ACHN (cell line): ENCODE measurements at places on chromosomes 5 and 9.

- DNase-seq: no peak
Measured at GRCh38 chr5:137935190-137935589, 45.9 kb downstream of the PKD2L2 start.

DNA sequence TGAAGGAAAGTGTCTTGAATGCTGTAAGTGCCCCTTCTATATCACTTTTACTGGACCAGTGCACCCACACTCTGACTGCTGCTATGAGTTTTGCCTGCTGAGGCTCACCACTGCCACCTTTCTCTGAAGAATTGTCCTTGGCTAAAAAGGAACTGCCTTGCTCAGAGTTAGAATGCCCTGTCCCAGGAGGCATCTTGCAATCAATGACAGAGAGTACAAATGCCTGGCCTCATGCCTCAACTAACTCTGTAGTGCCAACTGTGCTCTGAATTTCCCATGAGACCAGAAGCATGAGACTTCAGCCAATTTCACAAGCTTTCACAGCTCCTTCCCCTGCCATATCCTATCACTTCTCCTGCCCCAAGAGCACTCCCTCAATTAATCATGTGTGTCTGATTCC is 569.7 kb downstream of the ZNF608 start:
- DNase-seq: no peak

GRCh38 chr5:111993242-111993641 is 236.2 kb upstream of the NREP start:
- DNase-seq: no peak

- no peak for DNase-seq
Measured at GRCh38 chr5:179889885-179890284, 17.8 kb downstream of the TBC1D9B start.

DNA sequence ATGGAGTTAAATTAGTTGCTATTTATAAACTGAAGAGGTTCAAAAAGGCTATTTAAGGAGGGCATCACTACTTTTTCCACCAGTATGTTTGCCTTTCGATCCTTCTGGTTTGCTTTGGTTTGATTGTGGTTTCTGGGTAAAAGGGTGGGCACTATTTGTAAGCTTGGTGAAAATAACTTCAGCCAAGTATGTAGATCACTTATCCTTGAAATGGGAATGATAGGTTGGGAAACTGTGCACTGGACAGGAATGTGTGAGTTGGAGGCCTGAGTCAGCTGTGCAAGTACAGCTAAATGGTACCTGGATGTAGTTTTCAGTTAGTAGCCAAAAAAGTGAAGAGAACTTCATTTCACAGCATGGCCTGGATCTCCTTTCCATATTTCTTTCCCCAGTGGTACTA is 466.2 kb downstream of the ENC1 start:
- DNase-seq: no peak

- no peak for DNase-seq
Measured at GRCh38 chr9:107276966-107277710, 5.9 kb upstream of the RAD23B start.

GRCh38 chr5:72507907-72508238 is 663 bp upstream of the ZNF366 start:
- no peak for DNase-seq

DNA sequence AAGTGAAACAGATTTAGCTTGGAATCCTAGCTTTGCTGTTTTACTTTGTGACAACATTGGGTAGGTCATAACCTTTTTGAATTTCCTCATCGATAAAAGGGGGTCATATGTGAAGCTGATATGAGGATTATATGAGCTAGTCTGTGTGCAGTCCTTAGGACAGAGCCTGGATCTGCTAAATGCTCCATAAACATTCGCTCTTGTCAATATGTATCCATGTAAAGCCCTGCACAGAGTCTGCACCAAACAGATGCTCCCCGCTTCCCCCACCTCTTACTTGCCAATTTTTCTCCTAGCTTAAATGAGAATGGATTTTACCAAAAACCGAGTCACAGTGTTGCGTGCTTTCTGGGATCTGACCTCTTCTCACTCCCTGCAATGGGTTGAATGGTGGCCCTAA is 5.4 kb downstream of the ANKRD55 start:
- DNase-seq: no peak

GRCh38 chr9:36189976-36190375 is 745 bp upstream of the CLTA start:
- peak; percentile 29 for DNase-seq

GRCh38 chr5:67115246-67115645 is 81.4 kb downstream of the CD180 start:
- no peak for DNase-seq
